SW480 (cell line): ENCODE measurements at places on chromosomes 6 and 20.
A peak's percentile ranks its signal among the peaks of the same experiment; 100 is the strongest.

DNA sequence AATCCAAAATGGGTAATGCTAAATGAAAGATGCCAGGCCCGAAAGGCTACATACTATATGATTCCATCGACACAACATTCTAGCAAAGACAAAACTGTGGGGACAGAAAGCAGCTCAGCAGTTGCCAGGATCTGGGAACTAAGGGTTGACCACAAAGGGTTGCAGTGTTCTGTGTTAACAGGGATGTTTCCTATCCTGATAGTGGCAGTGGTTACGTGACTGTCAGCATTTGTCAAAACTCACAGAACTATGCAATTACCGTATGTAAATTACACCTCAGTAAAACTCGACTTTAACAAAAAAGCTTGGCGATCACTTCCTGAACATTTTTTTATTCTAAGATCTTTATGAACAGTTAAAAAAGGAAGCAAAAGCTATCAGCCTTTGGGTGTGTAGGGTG is 83.9 kb downstream of the BANF2 start:
- DNase-seq = no peak

- no peak for DNase-seq
These were observed 155.3 kb upstream of the MAFB start for GRCh38 chr20:40844332-40844731.

DNA sequence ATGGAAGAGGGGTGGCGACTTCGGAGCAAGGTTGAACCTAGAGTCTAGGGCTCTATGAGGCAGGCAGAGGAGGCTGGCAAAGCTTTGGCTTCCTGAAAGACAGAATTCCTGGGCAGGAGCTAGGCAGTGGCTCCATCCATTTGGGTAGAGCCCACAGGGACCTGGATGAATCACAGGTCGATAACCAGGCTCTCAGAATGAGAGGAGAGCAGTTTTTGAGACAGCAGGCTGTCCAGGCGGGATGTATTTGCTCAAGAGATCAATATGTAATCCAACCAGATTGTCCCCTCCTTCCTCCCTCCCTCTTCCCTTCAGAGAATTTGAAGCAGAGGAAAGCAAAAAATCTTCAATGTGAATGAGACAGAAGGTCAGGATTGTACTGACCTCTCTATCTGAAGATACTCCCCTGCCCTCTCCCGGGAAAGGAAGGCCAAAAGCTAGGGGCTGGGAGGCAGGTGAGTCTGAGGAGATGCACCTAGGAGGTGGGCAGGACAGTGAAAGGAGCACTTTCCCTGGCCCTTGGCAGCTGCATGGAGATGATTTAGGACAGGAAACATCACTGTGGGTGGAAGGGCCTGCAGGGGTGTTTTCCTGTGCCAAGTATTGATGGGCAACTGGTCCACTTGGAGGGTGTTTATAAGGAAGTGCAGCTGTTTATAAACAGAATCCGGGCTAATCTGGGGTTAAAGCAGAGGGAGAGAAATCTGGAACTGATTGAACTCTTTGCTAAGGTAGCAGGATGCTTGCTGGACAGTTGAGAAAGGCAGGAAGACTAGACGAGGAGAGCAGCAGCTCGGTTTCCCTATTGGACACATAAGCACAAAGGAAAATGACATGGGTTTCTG is 212.4 kb upstream of the LRFN2 start:
- no peak for DNase-seq

DNA sequence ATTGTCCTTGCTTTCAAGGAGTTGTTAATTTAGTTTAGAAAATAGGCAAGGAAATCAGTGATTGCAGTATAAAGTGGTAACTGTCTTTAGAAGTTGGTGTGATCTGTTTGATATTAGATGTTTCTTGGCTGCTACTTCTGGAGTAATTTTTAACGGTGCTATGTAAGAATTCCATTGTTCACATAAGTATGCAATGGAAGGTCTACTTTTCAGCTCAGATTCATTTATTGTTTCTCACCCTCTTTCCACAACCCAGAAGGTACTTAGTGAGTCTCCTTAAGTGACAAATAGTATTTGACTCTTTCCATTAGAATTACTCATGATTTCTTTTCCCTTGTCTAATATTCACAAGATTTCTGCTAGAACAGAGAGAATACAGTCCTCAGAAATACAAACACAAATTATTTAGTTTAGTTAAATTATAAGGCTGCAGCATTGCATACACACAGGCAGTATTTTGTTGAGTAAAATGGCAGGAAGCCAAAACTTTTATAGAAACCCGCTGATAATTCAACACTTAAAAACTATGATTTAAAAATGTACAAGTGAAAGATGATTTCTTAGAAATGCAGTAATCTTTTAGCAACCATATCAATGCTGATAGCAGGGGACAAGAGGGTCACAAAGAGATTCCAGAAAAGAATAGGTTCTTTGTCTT is 554.3 kb downstream of the CD109 start:
- no peak for DNase-seq

GRCh38 chr6:104630955-104631354 is 228.8 kb downstream of the HACE1 start:
- no peak for DNase-seq

DNA sequence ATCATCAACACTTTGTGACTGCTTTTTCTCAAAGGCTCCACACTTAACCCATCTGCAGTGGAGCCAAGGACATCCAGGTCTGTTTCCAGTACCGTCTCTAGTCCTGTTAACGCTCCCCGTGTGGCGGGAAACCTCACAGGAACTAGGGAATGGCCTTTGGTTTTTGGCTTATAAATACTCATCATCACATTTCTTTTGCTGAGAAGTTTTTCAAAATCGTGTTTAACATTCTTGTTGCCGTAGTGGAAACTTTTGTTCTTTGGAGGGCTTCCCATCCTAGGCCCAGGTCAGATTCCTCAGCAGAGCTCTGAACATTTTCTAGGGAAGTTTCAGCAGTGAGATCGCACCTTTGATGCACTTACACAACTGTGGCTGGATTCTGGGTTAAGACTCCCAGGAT is 24.6 kb downstream of the DAAM2 start:
- no peak for DNase-seq

DNA sequence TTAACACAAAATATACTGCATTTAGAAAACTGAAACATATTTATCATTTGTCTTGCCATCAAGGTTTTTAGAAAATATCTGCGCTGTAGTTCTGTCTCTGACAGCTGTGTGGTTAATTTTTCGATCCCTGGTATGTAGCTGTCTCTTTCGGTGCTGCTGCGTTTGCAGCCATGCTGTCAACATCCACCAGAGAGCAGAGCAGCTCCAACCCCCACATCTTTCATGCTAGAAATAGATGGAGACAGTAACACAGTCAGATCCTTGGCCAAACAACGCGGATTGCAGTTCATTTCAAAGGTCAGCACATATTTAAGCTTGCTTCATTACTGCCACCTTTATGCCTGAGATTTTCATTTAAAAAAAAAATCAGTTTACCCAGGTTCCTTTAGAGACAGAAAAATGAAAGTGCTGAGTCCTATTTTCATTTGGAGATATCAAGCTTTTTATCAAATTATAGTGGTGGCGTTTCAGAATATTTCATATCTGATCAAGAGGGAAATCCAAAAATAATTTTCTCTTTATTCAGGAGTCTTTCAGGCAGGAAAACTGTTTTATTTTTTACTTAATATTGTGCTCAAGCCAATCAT is 157.7 kb upstream of the MMS22L start:
- DNase-seq = peak; percentile 63
